NK-92 treated with Interleukin-12 subunit alpha and Interleukin-12 subunit beta, amount 100 ng/mL, for 24 hours (cell line): ENCODE measurements at places on chromosomes 4 and X.

DNA sequence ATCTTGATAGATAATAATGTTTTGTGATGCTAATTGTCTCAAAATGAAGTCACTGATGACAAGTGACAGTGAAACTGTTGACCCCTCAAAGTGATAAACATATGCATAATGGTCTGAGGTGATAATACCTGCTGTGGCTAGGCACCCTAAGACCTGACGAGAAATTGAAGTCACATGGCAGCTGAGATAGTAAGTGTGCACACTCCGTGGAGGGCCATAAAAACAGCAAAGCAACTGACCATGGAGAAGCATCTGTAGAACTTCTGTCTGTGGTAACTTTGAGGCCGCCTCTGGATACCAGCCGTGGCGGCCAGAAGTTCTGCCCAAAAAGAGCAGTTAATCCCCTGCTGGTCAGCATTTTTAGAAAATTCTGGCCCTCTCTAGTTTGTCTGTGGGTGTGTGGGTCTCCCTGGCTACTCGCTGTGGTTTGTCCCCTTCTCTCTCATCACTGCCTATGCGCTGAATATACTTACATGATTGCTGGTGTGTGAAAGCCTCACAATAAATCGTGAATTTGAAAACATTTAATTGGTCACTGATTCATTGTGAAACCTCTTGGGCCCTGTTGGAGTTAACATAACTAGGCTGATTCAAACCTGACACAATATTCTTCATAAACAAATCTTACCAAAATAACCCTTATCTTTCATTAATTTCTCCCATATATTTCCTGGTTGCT is 50.6 kb downstream of the CCDC149 start:
- no peak for DNase-seq

DNA sequence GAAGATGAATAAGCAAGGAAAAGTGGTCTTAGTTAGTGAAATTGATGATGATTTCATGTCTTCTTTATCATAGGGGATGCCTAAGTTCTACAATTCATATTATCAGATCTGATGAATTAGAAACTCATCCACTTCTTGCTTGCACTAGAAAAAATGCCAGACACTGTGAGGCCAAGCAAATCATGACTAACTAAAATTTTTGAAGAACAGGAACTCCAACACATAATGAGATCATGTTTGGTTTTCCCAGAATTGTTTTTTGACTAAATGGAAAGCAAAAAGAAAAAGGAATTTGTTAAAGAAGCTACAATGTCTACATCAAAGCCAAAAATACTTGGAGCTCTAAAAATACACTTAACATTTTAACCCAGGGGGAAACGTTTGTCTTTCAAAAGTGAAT is 120.4 kb downstream of the ARSF start:
- DNase-seq = no peak

- no peak for DNase-seq
These were observed 88.2 kb upstream of the STS start for GRCh38 chrX:7059214-7059838.

DNA sequence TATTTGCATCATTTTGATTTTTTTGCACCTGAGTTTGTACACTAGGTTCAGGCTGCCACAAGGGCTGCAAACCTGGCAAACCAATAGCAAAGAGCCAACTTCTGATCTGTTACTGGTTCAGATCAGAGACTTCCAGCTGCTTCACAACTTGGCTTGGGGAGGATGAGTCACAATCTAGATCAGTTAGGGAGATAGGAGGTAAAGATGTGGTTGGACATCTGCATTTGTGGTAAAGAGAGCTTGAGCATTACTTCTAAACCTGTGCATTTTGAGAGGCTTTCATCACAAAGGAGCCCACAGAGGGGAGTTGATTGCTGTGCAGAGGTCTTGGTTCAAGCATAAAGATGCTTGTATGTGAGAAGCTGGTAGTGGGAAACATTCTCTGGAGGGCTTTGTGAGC is 34.5 kb downstream of the LINC00632 start:
- no peak for DNase-seq

DNA sequence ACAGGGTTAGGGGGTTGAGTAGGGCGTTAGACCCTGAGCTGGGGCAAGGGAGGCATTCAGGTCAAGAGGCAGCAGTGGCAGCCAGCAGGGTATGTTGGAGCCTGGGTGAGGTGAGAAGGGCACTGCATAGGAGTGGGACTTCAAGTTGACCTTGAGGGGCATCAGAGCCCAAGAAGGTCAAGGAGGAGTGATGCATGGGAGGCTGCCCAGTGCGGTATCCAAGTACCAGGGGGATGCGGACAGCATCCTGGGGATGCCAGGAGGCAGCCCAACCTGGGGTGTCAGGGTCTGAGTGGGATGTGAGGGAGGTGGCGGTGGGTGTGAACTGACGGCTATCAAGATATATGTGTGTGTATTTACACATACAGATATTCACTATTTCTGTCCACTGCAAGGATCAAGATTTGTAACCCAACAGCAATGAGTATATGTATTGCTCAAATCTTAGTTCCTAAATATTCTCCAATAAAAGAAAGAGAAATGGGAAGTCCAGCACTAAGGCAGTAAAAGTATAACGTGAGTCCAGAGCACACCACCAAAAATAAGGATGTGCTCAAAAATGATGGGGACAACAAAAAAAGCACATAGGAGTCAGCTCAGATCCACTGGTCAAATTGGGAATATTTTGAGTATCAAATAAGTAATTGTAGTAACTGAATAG is 9.8 kb upstream of the DCLK2 start:
- no peak for DNase-seq
